Adipocyte (in vitro differentiated cells): ENCODE measurements at places on chromosomes 16 and 17.

- DNase-seq = no peak
These were observed 1.0 kb downstream of the ANTKMT start for GRCh38 chr16:721765-722540.

GRCh38 chr17:77882481-77883212, 75.9 kb upstream of the TNRC6C start:
- DNase-seq = peak; percentile 31

DNA sequence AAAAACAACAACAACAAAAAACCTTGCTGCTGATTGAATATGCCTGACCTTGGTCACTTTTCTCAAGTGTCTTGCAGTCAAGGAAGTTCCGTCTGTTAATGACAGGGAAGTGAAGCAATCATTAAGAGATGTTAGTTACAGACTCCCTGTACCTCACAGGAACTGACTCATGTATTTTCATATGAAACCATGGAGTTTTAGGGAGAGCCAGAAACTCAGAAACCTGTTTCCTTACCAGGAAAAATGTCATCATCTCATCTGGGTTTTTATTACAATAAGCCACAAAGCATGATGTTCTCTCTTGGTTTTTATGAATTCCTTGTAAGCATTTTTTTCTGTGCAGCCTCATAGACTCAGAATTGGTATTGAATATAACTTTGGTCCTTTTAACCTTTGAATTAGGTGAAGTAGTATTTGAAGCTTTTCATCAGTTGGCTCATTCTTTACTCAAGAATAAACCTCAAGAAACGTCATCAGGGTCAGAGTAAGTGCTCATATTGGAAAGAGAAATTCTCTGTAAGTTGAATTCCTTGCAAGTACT, 10.3 kb downstream of the LYRM1 start:
- DNase-seq = peak; percentile 84

- no peak for DNase-seq
These were observed 8.6 kb downstream of the GNA13 start for GRCh38 chr17:65047941-65048340.

DNA sequence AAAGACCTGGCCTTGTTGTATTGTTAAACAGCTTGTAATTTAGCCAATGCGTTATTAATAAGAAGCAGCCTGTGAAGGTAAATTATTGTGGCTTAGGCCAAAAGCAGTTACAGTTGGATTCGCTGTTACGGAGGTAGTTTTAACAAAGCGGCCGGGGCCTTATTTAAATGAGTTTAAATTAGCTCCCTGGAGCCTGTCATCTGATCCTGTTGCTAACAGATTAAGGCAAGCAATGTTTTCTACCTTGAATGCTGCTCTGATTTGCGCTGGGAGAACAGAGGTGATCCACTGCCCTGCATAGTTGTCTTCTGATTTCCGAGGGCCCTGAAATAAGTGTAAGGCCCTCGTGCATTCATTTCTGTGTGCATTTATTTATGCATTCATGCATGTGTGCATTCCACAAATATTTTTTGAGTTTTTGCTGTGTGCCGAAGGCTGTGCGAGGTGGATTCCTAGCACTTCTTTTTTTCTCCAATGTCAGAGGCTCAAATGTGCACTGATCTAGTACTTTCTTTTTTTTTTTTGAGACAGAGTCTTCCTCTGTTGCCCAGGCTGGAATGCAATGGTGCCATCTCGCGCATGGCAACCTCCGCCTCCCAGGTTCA, 10.9 kb downstream of the SEC14L5 start:
- DNase-seq = peak; percentile 2

- DNase-seq = no peak
These were observed 11.5 kb downstream of the GPT2 start for GRCh38 chr16:46895399-46896313.

DNA sequence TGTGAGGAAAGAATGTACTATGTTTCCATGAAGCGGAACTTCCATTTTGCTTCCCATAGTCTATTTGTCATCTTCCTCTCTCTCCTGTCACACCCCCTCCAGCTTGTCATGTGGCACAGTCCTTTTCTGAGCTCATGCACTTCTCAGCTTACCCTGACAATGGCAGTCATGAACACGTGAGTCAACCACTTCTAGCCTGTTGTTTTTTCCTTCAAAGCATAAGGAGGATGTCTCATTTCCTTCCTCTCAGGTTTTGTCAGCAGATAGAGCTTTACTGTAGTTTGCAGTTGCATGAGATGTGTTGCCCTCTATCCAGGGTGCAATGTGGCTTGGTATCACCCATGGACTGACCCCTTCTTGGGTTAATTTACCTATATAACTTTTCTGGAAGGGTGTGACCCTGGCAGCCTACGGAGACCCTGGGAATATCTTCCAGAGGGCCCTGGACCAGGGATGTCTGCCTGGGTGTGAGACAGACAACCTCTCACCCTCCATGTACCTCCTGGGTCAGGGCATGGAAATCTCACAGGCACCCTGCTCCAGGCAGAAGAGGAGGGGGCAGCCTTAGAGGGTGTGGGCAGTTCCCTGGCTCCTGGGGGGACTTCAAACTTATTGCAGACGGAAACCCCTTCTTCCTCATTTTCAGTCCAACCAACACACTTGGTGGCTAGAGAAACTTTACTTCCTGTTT, 4.0 kb upstream of the ZNF267 start:
- DNase-seq = peak; percentile 36

DNA sequence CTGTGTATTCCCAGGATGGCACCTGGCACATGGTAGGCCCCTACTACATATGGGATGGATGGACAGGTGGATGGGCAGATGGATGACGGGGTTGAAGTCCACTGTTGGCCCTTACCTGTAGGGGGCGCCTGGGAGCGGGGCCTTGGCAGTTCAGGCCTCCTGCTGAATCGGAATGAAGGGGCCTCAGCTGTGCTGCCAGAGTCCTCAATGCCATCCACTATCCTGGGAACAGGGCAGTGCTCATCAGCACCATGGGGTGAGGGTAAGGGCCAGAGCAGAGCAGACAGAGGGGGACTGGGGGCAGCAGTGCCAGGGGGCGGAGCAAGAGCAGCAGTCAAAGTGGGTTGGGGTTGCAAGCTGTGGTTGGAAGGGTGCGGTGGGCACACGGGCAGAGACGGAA, 8.3 kb upstream of the RAB5C start:
- DNase-seq = no peak

GRCh38 chr16:57940382-57940966, 30.5 kb downstream of the CNGB1 start:
- no peak for DNase-seq

- no peak for DNase-seq
These were observed 27.7 kb downstream of the CDIP1 start for GRCh38 chr16:4510747-4511426.

- DNase-seq = no peak
These were observed 23.6 kb downstream of the ZNF469 start for GRCh38 chr16:88406096-88407041.

GRCh38 chr16:19722269-19722952, 4.3 kb downstream of the IQCK start:
- DNase-seq = no peak

GRCh38 chr17:61904094-61904710, 23.6 kb downstream of the INTS2 start:
- DNase-seq = no peak

GRCh38 chr17:80716986-80717719, 172.5 kb downstream of the RPTOR start:
- no peak for DNase-seq

DNA sequence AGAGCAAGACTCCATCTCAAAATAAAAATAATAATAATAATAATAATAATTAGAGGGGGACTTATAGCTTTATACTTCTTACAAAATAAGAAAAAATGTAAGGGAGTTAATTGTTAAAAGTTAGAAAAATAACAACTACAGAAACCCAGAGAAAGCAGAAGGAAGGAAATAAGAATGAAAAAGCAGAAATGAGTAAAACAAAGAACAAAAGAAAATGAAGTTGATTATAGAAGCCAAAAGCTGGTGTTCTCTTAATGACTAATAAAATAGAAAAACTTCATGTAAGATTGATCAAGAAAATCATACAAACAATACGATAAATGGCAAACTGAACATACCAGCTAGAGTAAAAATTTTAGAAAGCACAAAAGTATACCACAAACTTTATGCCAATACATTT, 6.8 kb upstream of the NSMCE1 start:
- DNase-seq = no peak

DNA sequence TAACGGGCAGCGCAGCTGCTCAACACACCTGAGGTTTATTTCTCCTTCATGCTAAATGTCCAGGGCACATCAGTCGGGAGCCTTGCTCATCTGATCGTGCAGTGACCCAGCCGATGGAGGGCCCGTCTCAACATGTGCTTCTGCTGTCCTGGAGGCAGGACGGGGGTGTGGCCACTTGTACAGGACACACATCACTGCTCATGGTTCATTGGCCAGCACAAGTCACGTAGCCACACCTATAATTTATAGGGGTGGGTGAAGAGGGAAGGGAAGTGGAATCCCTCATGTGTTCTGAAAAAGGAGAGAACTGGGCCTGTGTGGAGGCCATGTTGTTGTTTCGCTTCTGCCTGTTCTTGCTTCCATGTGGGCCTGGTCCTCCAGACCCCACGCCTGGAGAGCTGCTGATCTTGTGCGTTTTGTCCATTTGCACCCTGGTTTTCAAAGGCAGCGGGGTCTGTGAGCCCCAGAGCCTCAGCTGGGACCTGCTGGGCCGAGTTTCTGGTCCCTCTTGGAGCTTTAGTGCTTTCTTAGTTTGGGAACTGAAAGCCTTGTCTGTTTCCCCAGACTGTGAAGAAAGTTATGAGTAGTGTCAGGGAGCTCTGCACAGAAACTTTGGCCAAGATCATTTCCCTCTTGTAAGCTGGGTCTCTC, 60.5 kb downstream of the CMIP start:
- no peak for DNase-seq

DNA sequence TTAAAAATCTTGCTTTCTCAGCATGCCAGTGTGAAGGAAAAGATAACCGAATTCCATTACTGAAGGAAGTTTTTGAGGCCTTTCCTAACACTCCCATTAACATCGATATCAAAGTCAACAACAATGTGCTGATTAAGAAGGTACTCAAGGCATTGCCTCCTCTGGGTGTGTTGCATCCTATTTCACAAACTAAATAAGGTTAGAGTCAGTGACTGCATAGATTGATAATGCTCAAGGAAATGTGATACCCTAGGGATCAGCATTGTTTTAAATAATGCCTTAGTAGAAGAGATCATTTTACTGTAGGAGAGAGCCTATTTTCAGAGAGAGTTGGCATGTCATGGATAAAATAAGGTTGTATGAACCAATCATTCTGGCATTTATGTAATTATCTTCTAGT, 36.8 kb downstream of the GDPD1 start:
- no peak for DNase-seq

- no peak for DNase-seq
These were observed 557.4 kb upstream of the ZFHX3 start for GRCh38 chr16:73605309-73605708.

DNA sequence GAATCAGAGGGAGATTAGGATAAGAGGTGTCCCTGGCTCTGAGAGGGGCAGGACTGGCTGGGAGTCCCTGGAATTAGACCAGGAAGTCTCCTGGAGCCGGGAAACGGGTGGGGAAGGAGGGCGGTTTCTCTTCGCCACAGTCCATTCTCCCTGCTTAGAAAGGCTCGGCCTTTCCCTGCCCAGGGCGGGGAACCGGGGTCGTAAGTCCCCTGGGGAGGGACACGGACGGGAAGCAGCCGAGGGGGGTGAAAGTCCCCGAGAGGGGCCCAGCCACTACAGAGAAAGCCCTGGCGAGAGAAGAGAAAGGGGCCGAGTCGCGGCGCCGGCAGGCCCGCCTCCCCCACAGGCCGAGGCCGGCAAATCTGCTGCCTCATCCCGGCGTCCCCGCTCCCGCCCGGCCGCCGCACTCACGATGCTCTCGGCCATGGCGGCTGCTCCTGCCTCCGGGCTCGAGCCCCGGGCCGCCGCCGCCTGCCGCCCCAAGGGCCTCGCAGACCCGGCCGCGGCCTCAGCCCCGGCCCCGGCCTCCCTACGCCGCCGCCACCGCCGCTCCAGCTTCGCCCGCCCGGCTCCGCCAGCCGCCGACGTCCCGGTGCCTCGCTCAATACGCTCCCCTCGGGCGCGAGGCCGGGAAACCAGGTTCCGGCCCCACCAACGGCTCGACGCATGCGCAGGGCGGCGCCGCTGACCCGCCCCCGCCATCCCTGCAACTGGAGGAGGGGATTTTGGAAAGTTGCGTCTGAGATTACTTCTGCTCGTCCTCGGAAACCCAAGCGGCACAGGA, at the start of the genes NPLOC4 and TSPAN10:
Gene NPLOC4 (minus strand): TSS at position 608 of the 784 bp plus-strand sequence. CDS start 182 bp downstream, at position 426.
Gene TSPAN10 (plus strand): TSS at position 692 of the 784 bp plus-strand sequence. CDS start 5,217 bp downstream, outside the sequence.
- DNase-seq = peak; percentile 94

- no peak for DNase-seq
These were observed 7.3 kb downstream of the ACACA start for GRCh38 chr17:37399265-37399803.

- no peak for DNase-seq
These were observed 114.0 kb upstream of the SDK2 start for GRCh38 chr17:73758245-73758644.

DNA sequence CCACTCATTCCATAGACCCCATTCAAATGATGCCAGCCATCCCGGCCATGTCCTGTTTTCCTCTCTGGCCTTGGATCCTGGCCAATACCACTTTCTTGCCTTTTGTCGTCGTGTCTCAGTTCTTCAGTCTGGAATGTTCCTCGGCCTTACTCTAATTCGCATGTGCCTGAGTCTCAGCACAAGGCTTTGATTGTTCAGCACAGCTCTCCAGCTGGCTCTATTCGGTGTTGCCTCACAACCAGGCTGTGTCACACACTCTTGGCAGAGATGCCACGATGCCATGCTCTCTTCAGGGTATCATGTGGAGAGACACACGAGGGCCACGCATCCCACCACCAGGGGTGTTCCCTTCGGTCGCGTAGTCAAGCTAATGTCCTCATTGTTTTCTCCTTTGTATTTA, 1.8 kb upstream of the VPS4A start:
- DNase-seq = no peak
